SW480 (cell line): ENCODE measurements at places on chromosomes 2 and 18.

GRCh38 chr2:187916799-187917198, 362.6 kb upstream of the TFPI start:
- no peak for DNase-seq

DNA sequence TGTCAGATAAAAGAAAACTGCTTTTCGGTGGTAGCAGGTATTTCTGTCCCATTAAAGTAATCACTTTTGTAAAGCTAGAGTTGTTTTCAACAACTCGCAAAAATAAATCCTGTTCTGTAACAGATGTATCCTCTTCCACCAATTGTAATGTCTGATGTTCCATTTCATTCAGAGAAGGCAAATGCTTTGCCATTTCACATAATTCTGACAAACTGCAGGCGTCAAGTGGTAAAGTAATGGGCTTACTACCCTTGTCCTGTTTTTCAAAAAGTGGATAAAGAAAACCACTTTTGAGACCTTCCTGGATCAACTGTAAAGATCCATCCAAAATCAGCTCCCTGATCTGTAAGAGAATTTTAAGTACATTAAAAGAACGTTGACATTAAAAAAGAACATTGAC, 16.6 kb downstream of the METTL4 start:
- no peak for DNase-seq

DNA sequence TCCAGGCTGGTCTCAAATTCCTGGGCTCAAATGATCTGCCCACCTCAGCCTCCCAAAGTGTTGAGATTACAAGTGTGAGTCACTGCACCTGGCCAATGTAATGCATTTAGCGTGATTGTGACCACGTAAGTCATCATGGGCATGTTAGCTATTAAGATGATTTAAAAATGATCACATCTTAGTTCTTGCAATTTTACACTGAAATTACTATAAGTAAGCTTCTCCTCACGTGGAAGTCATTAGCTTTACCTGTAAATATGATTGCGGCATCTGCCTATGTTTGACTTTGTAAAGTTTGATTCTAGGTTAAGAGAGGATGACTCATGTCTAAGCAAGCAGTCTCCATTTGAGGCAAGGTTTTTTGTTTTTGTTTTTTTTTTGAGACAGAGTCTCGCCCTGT, 85.5 kb downstream of the PMAIP1 start:
- DNase-seq, result no peak

GRCh38 chr2:9720352-9721093, 89.7 kb upstream of the YWHAQ start:
- DNase-seq, result no peak

- DNase-seq, result peak; percentile 1
Observed at GRCh38 chr18:77000527-77000926, 132.1 kb downstream of the MBP start.

DNA sequence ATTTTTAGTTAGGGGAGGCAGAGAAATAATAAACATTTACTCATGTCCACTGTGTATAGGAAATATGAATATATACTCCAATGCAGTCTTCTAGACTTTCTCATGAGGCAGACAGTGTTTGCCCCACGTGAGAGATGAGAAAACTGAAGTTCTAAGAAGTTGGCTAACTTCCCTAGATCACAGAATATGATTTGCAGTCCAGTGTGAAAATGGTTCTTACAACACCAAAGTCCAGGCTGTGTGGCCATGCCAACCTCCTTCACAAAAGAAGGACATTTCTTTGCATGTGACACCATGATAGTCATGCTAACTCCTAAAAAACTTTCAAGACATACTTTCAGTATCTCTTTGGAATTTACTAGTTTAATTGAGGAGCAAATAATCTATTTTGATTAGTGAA, 143.7 kb downstream of the IRS1 start:
- DNase-seq, result no peak

GRCh38 chr2:174764280-174765255, at the start of gene CHRNA1:
CHRNA1 (minus strand) TSS chr2:174764472; CDS start chr2:174764394, 78 bp downstream.
- DNase-seq, result peak; percentile 38

GRCh38 chr18:63676526-63677323, 15.0 kb upstream of the SERPINB3 start:
- no peak for DNase-seq

- peak; percentile 89 for DNase-seq
Observed at GRCh38 chr2:190607657-190608357, 41.1 kb upstream of the NAB1 start.

- no peak for DNase-seq
Observed at GRCh38 chr18:21081426-21081825, 30.2 kb downstream of the ROCK1 start.

DNA sequence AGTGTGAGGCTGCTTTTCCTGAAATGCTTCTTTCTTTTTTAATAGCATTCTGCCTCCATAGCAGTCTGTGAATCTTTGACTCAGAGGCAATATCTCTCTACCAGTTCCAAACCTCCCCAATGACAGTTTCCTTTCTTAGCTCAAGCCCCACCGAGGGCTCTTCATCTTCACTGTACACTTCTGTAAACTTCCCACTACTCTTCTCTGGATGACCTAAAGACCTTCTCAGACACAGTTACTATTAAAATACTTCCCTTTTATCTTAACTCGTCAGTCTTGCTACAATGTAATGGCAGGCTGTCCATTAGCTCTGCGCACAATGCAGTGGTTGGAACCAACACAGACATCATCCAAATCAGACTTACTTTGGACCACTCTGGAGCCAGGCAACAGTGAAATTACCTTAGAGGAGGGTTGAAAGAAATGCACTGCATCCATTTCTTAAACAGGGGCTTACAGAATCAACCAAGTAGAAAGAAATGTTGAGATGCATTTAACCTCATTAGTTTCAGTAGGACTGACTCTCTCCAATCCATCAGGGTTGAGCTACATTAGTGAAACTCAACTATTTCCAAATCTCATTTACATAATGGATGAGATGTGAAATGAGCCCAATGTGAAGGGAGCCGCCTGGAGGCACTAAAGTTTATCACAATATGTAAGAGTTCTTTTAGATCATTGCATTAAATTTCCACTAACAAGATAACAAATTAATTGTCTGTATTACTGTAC, 343.8 kb downstream of the SETBP1 start:
- DNase-seq, result no peak

GRCh38 chr2:62306751-62307468, 111.0 kb downstream of the B3GNT2 start:
- DNase-seq, result peak; percentile 51

GRCh38 chr2:236858661-236859060, 227.0 kb upstream of the COPS8 start:
- no peak for DNase-seq

DNA sequence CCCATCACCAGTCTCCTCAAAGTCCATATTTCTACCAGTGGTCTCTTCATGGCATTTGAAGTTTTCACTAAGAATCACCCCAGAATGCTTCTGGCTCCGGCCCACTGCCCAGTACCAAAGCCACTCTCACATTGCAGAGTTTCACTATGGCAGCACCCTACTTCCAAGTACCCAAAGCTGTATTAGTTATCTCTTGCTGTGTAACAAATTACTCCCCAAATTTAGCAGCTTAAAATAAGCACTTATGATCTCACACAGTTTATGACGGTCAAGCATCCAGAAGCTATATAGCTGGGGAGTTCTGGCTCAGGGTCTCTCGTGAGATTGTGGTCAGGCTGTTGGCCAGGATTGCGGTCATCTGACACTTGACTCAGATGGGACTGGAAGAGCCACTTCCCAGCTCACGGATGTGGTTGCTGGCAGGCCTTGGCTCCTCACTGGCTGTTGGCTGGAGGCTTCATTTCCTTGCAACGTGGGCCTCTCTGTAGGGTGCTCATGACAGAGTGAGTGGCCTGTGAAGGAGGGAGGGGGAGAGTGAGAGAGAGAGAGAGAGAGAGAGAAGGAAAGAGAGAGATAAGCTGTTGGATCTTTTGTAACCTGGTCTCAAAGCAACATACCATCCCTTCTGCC, 189.5 kb downstream of the CTIF start:
- no peak for DNase-seq

- no peak for DNase-seq
Observed at GRCh38 chr2:151908204-151908882, 80.1 kb upstream of the ARL5A start.

- DNase-seq, result no peak
Observed at GRCh38 chr2:28348149-28348567, 44.5 kb upstream of the FOSL2 start.

- no peak for DNase-seq
Observed at GRCh38 chr18:26376105-26376504, 149.9 kb downstream of the TAF4B start.

DNA sequence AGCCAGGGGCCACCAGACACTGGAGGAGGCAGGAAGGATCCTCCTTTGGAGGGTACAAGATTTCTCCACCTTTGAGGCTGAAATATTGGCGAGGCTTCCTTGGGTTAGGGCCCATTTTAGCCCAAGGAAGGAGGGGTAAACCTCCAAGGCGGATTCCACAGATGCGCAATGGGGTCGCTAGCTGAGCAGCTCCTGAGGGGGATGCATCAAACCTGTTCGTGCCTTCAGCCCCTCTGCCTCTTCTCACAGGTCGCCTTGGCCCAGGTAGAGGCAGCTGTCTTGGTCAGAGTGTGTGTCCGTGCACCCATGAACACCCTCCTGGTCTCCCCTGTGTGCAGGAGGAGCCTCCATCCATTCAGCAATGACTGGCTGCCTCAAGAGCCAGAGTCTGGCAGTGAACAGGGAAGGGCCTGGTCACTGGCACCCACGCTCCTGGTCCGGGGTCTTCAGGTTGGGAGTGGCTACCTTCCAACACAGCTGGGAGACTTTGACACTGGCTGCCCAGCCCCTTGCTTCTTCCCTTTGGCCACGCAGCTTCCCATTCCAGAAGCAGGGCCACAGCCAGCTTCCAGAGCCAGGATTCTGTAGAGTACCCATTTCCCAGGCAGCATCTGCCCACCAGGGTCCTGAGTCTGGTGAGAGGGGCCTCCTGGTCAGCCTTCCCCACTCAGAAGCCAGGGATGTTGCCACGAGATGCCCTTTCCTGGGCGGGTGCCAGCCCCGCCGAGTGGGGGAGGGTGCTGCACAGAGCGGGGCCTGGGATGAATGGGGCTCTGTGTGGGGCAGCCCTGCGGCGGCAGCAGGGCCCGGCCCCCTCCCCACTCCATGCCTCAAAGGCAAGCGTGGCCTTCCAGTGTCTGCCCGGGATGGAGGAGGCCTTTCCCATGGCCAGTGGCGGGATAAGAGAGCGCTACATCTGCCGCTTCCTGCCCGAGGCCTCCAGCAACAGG, 95.8 kb upstream of the GPC1 start:
- DNase-seq, result no peak

GRCh38 chr2:83784315-83784714, 674.8 kb downstream of the SUCLG1 start:
- DNase-seq, result no peak

DNA sequence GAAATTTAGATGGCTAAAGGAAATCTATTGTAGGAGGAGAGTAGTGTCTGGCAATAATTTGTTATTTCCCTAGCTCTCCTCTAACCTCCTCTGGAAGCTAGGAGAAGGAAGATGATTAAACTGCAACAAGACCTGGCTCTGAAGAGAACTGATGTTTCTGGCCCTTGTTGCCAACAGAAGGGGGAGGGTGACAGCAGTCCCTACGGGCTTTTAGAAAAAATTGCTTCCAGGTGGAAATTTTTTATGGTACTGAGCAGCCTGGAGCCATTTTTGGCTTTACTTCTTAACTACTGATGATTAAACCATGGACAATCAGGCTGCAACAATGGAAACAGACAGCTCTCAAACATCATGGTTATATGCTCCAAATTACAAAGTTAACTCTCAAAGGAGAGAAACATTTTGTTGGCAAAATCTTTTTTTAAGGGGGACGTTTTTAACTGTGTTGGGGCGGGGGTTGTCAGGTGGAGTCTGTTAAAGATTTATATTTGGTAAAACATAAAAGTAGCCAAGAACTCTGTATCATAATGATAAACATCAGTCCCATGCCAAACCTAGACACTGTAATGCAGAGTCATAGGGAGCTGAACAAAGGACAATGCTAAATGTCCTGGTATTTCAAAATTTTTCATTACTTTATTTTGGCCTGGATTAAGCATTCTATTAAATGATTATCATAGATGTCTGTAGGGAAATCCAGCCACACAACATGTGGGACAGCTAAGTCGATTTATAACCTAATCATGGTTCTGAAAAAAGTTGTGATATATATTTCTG, 70.0 kb downstream of the EXOC6B start:
- DNase-seq, result no peak

DNA sequence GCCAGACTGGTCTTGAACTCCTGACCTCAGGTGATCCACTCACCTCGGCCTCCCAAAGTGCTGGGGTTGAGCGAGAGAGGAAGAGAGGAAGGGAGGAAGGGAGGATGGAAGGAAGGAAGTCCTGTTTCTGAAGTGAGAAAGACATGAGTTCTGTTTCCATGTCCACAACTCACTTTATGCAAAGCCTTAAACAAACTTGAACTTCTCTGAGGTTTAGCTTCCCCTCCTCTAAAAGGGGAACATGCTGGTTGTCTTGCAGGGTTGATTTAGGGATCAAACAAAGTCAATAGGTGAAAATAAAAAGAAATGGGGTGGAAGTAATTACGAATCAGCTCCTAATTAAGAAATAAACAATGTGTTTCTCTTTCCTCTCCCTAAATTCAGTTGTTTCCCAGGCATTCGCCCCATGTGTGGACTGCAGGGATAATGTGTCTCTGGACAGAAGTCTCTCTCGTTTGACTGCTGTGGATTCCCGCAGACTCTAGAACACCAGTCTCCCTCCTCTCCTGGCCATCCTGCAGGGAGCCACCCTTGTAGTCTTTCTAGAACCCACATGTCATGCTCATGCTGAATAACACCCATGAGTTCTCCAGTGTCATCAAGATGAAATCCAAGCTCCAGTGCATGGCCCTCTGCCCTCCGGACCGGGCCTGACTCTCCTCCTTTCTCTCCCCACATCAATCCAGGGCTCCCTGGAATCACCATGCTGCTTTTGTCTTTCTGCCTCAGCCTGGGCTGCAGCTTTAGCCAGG, 229.3 kb upstream of the TRIB2 start:
- DNase-seq, result no peak

GRCh38 chr2:98167916-98168315, 80.9 kb downstream of the VWA3B start:
- DNase-seq, result no peak

GRCh38 chr2:224709301-224709700, 6.9 kb downstream of the CCDC195 start:
- no peak for DNase-seq

- DNase-seq, result no peak
Observed at GRCh38 chr2:196939371-196939770, 12.9 kb upstream of the PGAP1 start.

- peak; percentile 74 for DNase-seq
Observed at GRCh38 chr2:101998896-101999789, 7.4 kb downstream of the IL1R2 start.

DNA sequence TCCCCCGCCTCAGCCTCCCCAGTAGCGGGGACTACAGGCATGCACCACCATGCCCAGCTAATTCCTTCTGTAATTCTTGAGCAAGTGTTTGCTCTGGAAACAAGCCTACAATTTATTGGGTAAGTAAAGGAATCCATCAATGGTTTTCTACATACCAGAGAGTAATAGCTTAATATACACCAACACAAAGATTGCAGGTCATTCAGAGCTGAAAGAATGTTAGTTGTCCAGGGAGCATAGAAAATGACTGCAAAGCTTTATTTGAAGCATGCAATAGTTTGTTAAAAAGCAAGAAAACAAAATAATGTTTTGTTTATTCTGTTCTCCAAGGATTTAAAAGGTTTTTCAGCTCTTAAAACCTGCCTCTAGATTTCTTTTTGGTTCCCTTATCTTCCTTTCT, 5.6 kb downstream of the IDH1 start:
- DNase-seq, result no peak

GRCh38 chr2:236643480-236643879, 73.9 kb downstream of the ACKR3 start:
- DNase-seq, result no peak

- DNase-seq, result no peak
Observed at GRCh38 chr18:45107425-45107824, 426.7 kb downstream of the SETBP1 start.
